Stimulated activated CD4-positive, alpha-beta T cell treated with anti-CD3 and anti-CD28 coated beads, Interleukin-15, amount 100 ng/mL, for 48 hours (primary cell): ENCODE measurements at places on chromosomes 13 and 19.

DNA sequence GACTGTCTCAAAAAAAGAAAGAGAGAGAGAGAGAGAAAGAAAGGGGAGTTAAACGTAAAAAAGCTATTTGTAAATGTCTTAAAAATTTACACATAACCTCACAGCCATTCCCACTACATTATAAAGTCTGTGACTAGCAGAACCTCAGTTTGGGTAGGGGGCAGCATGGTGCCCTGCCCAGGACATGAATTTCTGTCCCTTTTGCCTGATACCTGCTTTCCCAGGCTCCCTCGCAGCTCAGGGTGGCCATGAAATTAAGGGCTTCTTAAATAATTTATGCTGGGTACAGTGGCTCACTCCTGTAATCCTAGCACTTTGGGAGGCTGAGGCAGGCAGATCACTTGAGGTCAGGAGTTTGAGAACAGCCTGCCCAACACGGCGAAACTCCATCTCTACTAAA is 4.8 kb downstream of the IFNL1 start:
- DNase-seq, result no peak

GRCh38 chr13:101289764-101290163 is 126.5 kb downstream of the NALCN start:
- no peak for DNase-seq

GRCh38 chr13:49366841-49367240 is 77.0 kb downstream of the CAB39L start:
- DNase-seq, result no peak

- DNase-seq, result no peak
These were observed 184.8 kb downstream of the SHISA2 start for GRCh38 chr13:25867038-25867437.

DNA sequence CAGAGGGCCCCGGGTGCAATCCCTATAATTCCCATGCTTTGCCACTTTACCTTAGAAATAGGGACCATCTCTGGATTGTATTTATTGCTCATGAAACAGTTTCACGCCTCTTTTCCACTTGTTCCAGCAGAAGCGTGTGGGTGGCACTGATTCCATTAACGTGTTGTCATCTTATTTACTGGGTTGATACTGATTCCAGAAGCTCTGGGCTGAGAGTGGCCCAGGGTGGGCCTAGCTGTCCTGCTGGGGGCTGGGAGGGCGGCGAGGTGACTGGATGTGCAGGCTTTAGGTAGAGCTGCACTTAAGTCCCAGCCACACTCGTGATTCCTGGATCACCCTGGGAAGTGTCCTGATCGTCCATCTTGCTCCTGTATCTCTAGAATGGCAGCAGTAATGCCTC is 155.0 kb downstream of the TEX29 start:
- DNase-seq, result no peak
